ENCODE measurements at places on chromosomes 12 and 14. TPM values are rescaled to one million over a fixed set of nuclear protein-coding genes. Genes with fewer than 3 reads are reported as not detected.

- no peak for DNase-seq
Measured at GRCh38 chr12:19498099-19498498, 58.8 kb downstream of the AEBP2 start.

- DNase-seq = no peak
Measured at GRCh38 chr12:11618046-11618445, 31.4 kb upstream of the ETV6 start.

PZP gene
- 0.34 TPM for total RNA-seq

GRCh38 chr14:55762595-55763232 lies 182.7 kb downstream of the KTN1 start:
- DNase-seq = no peak

DNA sequence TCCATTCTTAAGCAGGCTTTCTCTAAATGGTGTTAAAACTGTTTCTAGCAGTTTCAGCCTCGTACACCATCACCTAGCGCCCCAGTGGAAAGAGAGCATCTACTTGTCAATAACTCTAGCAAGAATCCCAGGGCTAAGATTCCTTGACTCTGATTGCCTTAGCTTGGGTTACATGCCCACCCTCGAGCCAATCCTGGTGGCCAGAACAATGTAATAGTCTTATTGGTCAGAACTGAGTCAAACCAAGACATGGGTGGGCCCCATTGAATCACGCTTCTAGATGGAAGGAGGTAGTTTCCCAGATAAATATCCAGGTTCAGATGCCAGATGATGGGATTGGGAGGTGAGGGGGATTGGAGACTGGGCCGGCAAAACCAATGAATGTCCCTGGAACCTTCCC lies 55.9 kb upstream of the MED13L start:
- no peak for DNase-seq

DNA sequence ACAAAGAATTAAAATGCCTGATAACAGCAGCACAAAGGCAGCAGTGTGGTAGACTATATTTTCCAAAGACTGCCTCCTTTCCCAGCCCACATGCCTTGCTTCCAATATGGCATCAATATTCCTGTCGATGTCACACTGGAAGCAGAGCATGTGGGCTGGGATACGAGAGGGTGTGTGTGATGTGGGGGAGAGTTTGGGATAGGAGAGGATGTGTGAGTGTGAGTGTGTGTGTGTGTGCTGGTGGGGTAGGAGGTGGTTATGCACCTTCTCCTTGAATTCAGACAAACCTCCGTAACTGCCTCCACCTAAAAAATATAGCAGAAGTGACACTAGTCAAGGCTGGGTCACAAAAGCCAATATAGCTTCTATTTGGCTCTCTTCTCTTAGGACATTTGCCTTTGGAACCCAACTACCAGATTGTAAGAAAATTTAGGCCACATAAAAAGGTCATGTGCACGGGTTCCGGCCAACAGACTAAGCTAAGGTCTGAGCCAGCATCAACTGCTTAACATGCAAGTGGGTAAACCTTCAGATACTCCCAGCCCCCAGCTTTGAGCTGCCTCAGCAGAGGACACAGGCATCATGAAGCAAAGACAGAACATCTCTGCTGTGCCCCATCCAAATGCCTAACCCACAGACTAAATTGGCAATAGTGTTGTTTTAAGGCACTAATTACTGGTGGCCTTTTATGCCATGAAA lies 29.5 kb downstream of the SPPL3 start:
- DNase-seq = no peak

DNA sequence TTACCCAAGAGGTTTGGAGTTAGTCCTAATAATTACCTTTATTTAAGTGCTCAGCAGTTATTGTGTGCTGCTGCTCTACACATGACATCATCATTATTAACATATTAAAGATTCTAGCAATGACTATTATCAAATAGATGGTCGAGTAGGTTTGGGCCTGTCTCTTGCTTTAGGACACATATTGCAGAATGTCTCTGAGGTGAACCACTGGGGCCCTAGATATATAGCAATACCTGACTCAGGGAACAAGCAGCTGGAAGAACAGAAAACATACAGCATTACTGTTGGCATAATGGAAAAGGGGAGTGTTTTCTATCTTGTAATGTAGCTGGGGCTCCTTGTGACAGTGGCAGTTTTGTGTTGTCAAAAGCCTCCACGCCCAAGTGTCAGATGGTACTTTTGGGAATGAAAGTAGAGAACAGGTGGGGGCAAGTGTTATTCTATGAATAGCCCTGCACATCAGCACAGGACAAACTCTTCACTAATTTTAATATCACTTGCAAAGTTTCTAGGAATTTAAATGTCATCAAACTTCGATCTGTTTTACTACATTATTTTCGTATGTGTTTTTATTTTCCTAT lies 54.6 kb downstream of the C12orf56 start:
- no peak for DNase-seq

ATF7IP gene
- total RNA-seq = 124 TPM

LRRK2 gene
- total RNA-seq = 12.7 TPM

- DNase-seq = no peak
Measured at GRCh38 chr14:58106446-58106845, 45.6 kb downstream of the ARMH4 start.

DNA sequence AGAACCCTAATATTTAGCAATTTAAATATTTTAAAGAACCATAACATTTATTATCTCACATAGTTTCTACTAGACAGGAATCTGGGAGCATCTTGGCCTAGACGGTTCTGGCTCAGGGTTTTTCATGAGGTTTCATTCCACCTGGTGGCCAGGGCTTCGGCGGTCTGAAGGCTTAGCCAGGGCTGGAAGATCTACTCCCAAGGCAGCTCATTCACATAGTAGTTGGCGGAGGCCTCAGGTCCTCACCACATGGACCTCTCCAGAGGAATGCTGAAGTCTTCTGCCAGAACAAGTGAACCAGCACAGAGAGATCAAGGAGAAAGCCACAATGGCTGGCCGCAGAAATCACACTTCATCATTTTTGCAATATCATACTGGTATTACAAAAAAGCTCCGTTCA lies 68.2 kb downstream of the SINHCAF start:
- DNase-seq = no peak

GRCh38 chr12:108989376-108989775 lies 31.5 kb downstream of the SVOP start:
- no peak for DNase-seq

DNA sequence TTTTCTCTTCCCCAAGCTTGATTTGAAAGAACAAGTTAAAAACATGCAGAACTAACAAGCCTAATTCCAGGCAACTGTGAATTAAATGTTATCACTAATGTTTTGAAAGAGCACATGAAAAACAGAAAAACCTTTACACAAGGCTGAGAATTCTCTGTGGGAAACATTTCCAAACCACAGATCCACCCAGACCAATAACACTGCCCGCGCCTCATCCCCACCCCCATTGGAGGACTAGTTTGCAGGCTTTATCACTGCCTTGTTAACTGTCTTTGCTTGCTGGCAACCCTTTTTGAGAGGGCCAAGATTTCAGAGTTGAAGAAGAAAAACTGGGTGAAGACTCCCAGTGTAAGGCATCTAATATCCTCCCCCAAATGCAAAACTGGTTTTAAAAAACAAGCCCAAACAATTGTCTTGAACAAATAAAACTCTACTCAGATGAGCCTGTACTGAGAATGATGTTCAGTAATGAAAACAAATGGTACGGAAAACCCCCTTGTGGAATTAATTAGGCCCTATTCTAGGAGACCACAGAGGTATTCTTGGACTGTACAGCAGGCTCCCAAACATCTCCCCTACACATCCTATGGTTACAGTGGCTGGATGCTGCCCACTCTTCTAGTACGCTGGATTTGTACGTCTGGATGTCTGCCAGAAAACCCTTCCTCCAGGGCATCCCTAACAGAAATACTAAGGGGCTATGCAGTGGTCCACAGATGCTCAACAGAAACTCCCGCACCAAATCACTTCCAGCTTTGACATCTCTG lies 5.8 kb downstream of the MAX start:
- DNase-seq = no peak

DNA sequence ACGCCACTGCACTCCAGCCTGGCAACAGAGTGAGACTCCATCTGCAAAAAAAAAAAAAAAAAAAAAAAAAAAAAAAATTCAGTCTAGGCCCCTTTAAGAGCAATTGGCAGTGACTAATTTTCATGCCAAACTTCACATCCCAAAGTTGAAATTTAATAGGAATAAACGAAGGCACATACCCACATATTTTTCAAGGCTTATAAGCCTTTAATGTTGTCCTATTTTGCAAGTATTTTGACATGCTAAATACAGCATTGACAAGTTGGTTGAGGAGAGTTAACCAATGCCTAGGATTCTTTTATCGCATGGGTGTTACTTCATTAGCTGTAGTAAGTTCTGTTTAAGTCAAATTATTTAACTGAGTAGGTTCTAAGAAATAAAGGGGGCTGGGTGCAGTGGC lies 23.5 kb upstream of the HIP1R start:
- DNase-seq = no peak

- DNase-seq = no peak
Measured at GRCh38 chr12:19761463-19761862, 322.2 kb downstream of the AEBP2 start.

DNA sequence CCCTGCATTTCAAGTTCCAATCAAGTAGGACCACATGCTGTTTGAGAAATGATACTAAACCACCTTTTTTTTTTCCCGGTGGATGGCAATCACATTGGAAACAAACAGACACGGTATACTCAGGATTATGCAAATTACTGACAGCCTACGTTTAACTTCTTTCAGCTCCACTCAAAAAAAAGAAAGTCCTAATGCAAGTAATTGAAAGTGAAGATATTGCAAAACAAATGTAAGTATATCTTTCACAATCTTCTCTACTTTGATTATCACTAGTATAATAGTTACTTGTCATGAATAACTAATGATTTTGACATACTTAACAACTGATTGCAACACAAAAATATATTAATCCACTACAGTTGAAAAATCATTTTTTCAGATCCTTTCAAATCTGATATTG lies 2.6 kb upstream of the OSBPL8 start:
- no peak for DNase-seq

IRF9 gene
- 101 TPM for total RNA-seq

CMA1 gene
- 2.2 TPM for total RNA-seq

DNA sequence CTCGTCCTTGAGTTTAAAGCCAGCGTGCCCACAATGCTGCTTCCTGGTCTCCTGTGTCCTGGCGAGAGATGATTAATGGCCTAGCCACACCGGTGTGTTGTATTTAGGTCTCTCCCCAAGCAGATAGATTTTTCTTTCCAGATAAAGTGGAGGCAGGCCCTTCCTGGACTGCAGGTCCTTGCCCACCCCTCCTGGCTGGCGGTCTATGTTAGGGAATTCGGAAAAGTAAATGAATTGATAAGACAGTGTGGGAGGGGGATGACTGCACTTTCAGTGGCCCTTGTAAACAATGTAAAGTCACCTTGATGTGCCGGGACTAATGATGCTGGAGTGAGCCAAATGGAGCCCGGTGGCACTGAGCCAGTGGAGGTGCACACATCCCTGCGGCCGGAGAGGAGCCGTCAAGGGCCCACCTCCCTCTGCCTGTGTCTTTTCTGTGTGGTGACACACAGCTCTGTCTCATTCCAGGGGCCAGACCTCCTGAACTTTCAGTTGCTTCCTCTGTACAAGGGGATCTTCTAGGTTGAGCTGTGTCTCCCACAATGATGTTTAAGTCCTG lies 70.6 kb upstream of the ESRRB start:
- no peak for DNase-seq

GRCh38 chr14:28584951-28585350 lies 181.6 kb upstream of the FOXG1 start:
- DNase-seq = no peak

- no peak for DNase-seq
Measured at GRCh38 chr12:93287149-93287548, 90.6 kb upstream of the NUDT4 start.

DNA sequence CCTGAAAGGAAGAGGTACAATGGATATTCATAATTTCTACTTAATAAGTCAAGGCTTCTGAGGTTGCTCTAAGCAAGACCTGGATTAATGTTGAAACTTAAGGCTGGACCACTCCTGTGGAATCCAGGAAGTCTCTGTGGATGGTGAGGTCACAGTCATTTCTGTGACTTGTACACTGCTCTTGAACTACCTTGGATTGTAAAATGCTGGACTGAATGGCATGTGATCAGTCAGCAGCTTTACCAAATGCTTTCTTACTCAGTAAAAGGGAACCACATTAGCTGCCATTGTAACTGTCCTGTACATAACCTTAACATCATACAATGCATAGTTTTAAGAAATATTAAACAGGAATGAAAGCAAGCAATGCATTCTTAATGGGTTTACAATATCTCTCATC lies 182.9 kb downstream of the NOVA1 start:
- no peak for DNase-seq

GRCh38 chr12:121534495-121535148 lies 46.2 kb downstream of the KDM2B start:
- DNase-seq = no peak

GRCh38 chr14:77108753-77109152 lies 10.7 kb downstream of the CIPC start:
- DNase-seq = no peak

DNA sequence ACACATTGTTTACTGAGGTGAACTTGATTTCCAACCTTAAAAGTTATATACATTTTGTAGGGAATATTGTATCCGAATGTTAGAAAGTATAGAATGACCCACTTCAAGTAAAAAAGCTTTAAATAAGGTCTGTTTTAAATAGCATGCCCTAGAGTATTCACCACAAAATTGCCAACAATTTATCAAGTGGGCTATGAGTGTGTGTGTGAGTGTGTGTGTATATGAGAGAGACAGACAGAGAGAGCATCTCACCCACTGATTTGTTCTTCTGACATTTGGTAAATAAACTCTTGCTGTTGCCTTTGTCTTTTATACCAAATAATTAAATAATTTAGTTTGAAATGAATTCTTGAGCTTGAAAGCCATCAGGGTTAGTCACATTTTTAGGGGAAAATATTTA lies 29.8 kb upstream of the RAP1B start:
- no peak for DNase-seq

DNA sequence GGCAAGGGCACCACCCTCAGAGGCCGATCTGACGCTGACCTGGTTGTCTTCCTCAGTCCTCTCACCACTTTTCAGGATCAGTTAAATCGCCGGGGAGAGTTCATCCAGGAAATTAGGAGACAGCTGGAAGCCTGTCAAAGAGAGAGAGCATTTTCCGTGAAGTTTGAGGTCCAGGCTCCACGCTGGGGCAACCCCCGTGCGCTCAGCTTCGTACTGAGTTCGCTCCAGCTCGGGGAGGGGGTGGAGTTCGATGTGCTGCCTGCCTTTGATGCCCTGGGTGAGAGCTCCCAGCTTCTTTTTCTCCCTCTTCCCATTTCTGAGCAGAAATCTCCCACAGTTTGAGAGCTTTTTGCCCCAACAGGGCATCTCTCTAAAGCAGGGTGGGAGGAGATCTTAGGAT lies 1.8 kb downstream of the OAS1 start:
- no peak for DNase-seq

DNA sequence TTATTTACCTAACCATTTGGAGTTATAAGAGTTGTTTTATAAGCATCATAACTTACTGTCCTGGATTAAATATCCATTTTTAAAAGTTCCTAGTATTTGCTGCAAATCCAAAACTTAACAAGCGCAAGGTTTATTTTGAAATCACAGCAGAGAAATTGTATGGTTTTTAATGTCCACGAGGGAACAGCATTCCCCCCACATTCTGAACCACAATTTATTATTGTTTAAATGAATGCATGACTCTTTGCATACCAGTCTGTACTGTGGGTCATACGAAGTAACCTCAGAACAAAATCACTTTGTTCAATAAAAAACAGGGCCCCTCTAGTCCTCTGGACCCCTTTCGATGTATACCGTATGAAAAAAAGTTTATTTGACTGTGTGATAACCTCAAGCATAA lies 75.9 kb downstream of the DACT1 start:
- no peak for DNase-seq
